ENCODE measurements at places on chromosomes 6 and 20.

- DNase-seq, result no peak
Observed at GRCh38 chr6:127791779-127792528, 108.9 kb downstream of the THEMIS start.

DNA sequence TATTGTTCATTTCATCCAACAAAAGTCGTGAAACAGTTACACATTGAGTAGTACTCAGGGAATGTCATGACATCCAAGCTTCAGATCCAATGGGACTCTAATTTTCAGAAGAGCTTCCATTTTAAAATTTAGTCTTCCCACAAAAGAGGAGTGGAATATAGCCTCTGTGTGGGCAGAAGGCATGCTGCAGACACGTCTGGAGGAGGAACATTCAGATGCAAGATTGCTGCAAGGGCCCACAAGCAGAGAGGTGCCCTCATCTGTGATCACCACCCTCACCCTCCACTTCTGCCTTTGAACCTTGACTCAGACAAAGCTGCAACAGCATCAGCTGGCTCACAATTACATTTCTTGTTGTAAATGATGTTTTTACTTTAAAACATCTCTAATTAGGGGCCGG lies 29.9 kb downstream of the NRN1 start:
- DNase-seq, result no peak

DNA sequence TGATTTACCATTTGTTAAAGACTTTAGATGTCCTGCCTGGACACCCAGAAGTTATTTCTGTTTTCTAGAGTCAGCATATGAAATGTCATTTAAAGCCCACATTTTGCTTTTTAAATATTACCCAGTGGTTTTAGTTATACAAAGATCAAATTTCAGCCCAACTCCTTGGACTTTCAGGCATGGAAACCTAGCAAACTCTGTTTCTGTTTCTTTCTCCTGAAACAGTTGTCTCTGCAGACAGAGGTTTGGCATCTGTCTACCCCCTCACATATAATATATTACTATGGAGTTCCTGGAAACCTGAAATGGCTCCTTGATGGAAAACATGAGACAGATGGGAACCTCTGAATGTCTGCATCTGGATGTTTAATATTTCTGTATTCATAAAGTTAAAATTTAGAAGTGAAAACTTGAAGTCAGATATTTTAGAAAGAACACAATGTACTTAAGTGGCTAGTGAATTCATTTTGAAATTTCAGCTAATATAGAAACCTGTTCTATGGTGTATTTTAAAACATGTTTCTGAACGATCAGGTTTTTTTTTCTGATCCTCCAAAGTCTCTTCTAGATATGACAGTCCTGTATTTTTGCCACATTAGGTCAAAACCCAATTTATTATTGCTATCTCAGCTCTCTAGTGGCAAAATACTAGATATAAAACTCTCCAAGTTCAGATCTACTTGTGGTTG lies 743.3 kb downstream of the CD109 start:
- DNase-seq, result no peak

- peak; percentile 43 for DNase-seq
Observed at GRCh38 chr6:125554456-125554855, 195.0 kb upstream of the HEY2 start.

- DNase-seq, result peak; percentile 62
Observed at GRCh38 chr6:7243179-7243981, 69.6 kb downstream of the SSR1 start.
